ENCODE measurements at places on chromosomes 3 and 15. TPM values are rescaled to one million over a fixed set of nuclear protein-coding genes. Genes with fewer than 3 reads are reported as not detected.
A peak's percentile ranks its signal among the peaks of the same experiment; 100 is the strongest.

DNA sequence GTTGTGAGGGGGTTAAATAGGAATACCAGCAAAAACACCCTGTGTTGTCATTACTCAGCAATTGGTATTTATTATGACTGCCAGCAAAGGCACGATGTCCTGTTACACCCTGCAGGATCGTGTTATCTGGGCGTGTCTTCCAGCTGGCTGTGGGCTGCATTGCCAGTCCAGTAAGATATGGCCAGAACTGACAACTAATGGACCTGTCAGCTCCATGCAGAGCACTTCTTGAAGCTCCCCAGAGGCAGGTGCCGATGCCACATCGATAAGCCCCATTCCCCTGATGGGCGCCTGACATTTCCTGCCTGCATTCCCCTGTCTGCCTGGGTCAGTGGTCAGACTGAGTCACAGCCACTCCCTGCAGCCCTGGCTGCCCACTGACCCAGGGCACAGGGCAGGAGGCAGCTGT, 79.7 kb upstream of the RASGRF1 start:
- ATAC-seq, result no peak

Gene FBLN2
- not detected for total RNA-seq

GRCh38 chr3:48364840-48365239, 7.2 kb upstream of the FBXW12 start:
- ATAC-seq, result no peak

Gene USP8
- 60.6 TPM for total RNA-seq

- no peak for ATAC-seq
These were observed 44.2 kb upstream of the ATG7 start for GRCh38 chr3:11228041-11228440.

DNA sequence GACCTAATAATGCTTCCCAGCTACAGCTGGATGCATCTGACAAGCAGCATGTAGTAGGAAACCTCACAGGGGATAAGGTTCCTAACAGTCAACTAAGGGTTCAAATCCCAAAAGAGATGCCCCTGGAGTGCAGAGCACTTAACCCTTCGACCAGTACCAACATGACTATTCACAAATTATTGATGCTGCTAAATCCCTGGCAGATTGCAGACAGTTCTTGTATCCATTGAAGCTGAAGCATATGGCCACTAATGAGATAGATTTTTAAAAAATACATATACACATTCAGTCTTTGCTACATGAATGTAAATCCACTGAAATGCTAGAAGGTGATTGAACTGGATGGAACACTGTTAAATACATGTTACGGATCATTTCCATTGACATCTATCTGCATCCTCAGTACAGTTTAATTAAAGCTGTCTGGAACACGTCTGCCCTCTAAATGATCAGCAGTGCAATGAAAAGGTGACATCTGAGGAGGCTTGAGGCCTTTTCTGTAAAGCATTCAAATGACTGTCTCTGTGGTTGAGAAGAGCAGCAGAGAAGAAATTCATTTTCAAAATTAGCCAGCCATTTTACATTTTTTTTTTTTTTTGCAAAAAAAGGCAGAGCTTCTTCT, 19.5 kb upstream of the NANOGP8 start:
- no peak for ATAC-seq

Gene KCNMB3
- total RNA-seq, result 0.69 TPM

DNA sequence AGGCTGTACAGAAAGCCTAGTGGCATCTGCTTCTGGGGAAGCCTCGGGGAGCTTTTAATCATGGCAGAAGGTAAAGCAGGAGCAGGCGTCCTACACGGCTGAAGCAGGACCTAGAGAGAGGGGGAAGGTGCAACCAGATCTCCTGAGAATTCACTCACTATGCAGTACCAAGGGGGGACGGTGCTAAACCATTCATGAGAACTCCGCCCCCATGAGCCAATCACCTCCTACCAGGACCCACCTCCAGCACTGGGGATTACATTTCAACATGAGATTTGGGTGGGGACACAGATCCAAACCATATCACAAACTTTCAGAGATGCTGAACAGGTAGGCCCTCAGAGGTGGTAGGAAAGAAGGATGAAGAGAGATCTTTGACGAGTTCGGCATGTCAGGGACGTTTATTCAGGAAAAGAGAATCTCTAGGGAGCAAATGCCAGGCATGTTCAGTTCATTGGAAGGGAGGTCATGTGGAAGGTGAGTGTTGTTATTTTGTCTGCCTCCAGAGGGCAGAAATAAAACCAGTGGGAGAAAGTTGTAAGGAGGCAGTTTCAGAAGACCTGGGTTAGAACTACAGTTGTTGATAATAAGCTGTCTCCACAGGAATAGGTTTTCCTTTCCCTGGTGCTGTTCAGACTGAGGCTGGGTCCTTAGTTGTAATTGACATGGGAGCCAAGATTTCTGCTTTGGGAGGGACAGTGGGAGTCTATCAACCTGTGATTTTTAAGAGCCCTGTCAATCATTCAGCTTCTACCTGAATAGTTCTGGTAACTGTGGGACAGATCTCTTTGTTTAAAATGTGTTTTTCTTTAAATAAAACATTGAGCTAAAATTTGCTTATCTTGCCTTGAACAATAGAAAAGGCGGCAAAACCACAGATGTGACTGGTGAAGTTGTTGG, 4.3 kb upstream of the FNDC3B start:
- no peak for ATAC-seq

Gene VGLL3
- total RNA-seq, result 0.03 TPM

Gene SCN5A
- 0.85 TPM for total RNA-seq

DNA sequence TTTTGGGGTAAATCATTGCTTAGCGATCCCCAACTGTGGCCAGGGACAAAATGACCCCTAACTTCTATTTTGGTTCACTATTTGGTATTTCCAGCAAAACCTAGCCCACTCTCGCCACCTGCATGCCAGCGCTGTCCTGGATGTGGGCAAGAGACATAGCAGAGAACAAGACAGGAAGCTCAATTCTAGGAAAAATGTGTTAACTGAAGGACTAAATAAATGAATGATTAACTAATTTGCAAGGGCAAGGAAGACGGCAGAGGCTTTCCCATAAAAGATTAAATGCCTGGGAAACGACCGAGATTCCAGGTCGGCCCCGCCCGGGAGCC, 408 bp downstream of the NICN1 start:
- peak; percentile 6 for ATAC-seq

DNA sequence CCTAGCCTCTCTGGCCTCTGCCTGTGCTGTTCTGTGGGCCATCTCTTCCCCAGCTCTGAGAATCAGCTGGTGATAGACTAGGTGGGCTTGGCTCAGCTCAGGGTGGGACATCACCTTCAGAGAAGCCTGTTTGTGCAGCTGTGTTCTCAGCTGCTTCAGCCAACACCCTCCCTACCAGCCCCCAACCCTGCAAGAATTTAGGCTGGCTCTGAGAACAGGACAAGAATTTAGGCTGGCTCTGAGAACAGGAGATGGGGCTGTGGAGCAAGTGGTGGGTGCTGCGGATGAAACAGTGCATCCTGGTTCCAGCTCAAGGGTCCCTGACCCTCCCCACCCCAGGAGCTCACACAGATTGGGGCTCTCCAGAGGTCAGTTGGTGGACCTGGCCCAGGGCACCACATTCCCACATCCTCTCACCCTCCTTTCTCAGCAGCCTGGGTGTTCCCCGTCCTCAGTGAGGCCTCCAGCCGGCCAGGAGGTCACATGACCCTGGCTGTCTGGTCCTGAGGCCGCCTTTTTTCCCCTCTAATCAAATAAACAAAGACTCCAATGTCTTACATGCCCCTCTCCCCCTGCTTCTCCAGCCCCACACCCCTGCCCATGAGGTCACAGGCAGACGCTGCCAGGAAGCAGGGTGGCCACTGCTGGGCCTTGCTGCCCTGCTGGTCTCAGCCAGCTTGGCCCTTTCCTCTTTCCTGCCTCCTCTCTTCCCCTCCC, 14.9 kb downstream of the PLEKHO2 start:
- peak; percentile 26 for ATAC-seq

Gene MYL3
- not detected for total RNA-seq

- no peak for ATAC-seq
These were observed 64.5 kb downstream of the EPHA3 start for GRCh38 chr3:89171687-89172545.

- ATAC-seq, result peak; percentile 81
These were observed 58.5 kb upstream of the TNFSF10 start for GRCh38 chr3:172581757-172582166.

GRCh38 chr15:28943146-28943545, 57.4 kb downstream of the APBA2 start:
- ATAC-seq, result no peak

DNA sequence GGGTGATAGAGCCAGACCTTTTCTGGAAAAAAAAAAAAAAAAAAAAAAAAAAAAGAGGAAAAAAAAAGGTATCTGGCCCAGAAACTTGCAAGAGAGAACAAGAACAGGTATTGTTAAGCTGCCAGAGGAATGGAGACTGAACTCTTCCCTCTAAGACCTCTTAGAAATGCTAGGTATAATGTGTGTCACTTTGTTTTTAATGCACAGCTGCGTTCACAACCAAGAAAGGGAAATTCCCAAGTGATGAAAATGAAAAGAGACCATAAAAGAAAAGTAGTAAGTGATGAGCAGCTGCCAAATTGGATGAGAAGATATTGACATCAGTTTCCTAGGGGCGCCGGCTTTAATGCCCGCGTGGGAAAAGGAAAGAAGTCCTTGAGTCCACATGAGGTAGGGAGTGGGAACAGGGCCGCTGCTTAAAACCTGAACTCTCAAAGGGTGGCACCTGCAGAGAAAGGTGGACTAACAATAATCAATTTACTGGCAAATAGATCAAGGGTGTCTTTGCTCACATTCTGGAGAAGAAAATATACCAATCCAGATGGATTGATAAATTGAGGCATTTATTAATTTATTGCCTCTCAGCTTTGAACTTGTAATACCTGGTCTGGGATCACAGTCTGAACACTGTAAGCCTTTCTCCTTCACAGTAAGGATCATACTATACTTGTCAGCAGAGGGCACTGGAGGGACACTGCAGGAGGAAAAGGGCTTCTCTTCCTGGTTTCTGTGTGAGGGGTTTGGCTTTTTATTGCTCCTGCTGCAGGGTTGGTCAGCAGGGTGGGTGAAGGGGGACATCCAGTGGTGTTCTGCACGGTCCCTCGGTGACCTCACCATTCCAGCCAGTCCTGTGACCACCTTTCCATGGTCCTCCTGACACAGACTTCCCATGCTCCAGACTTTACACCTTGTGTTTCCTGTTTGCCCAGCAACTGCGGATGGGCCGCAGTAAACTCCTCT, 131.6 kb downstream of the AQP9 start:
- peak; percentile 55 for ATAC-seq

DNA sequence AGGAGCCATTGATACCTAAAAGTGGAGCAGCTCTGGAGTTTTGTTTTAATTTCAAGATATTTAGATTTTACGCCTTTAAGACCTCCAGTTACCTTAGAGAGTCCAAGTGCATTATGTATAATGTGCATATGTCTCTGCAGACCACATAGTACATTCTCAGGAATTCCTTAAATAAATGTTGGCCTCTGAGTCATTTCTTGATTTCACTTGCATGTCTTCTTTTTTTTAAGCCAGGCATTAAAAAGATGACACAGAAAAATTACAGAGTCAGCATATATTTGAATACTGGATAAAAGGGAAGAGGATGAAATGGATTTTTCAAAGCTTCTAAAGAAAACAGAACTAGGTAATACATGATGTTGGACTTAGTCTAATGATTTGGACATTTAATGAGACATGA, 125.2 kb downstream of the TMCO5A start:
- no peak for ATAC-seq

GRCh38 chr15:85571780-85572179, 191.4 kb downstream of the AKAP13 start:
- no peak for ATAC-seq

DNA sequence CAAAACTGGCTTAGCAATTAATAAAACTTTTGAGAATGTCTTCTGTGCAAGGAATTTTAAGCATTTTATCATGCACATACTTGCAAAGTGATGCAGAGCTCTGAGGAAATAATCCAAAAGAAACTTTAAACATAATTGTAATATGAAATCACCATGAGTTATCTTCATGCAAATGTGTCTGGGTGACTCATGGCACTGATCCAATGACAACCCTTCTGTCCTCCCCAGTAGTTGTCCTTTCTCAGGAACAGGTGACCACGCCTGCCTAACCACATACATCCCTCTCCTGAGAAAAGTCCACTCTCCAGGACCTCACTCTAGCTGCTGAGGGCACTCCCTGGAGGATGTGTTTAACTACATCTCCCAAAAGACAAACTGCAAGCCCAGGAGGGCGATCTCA, 530.6 kb upstream of the IL12A start:
- ATAC-seq, result no peak

Gene C3orf49
- total RNA-seq, result not detected

DNA sequence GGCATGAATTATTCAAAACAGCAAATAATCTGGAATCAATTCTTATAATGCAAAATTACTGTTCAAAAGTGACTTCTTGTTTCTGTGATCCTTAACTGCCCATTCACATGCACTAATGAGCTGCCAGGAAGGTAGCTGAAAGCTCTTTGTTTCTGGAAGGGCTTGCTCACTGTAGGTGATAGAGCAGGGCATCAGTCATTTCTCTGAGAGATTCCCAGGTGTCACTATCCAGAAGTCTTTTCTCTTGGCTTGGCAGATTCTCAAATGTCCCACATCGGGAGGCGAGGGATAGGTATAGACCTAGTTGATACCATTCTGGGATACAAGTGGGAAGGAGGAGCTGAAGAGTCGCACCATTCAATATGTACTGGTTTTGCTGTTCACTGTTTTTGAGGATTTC, 35.0 kb downstream of the C3orf85 start:
- ATAC-seq, result no peak

Gene KNL1
- 39.1 TPM for total RNA-seq

Gene ATP2B2
- not detected for total RNA-seq

GRCh38 chr3:46208167-46208704, at the start of gene CCR1:
CCR1 (minus strand) TSS chr3:46208313; CDS start chr3:46204313, 4,000 bp downstream.
- ATAC-seq, result peak; percentile 72

Measured in activated T-helper 17 cell treated with anti-CD3 and anti-CD28 coated beads, Interleukin-2, amount 50 U/mL, for 72 hours (primary cell).